Dermis microvascular lymphatic vessel endothelial cell (primary cell): ENCODE measurements at places on chromosomes 11 and 22. TPM values are rescaled to one million over a fixed set of nuclear protein-coding genes. Genes with fewer than 3 reads are reported as not detected.
A peak's percentile ranks its signal among the peaks of the same experiment; 100 is the strongest.

GRCh38 chr11:126547161-126547560, 191.7 kb downstream of the ST3GAL4 start:
- no peak for DNase-seq

DNA sequence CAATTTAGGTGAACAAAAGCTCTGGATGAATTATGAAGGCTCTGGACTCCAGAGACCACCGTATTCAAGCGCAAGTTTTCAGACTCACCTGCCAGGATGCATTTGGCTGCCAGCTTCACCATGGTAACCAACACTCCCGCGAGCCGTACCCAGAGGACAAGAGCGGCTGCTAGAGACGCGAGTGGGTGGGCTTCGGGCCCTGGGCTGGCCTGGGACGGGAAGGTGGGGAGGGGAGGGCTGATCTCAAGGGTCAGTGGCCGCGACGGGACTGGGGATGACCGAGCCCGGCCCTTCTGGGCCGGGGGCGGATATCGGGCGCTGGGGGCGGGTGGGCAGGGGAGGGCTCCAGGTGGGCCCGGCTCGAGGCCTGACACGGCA, 344 bp downstream of the IFT27 start:
- DNase-seq = peak; percentile 29

DNA sequence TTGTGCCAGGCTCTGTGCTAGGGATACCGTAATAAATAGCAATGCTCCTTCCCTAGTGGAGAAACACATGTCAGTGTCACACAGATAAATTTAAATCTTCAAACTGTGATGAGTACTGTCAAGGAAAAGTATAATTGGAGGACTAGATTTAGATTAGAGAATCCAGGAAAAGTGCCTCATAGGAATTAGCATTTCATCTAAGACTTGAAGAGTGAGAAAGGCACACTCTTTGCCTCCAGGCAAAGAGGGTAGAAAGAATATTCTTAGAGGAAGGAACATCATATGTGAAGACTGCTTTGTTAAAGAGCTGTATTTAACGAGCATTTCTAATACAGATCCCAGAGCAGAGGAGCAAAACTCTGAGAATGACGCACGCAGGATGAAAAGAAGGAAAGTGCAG, 30.9 kb downstream of the ART5 start:
- DNase-seq = no peak

DNA sequence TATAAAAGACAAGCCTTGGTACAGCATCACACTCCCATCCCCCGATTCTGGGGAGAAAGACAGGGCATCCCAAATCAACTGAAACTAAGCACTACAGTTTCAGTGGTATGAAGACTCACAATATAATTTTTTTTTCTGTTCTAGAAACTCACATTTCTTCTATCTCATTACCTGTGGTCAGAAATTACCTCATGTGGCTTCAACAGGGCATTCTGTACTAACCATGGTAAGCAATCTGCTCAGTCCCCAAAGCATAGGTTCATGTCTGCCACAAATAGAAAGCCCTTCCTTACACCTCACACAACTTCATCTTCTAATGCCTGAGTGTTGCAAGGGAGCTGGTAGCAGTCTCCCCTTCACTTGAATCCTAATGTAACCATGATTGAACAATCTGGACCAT, 147.4 kb upstream of the POU2AF2 start:
- DNase-seq = no peak

DNA sequence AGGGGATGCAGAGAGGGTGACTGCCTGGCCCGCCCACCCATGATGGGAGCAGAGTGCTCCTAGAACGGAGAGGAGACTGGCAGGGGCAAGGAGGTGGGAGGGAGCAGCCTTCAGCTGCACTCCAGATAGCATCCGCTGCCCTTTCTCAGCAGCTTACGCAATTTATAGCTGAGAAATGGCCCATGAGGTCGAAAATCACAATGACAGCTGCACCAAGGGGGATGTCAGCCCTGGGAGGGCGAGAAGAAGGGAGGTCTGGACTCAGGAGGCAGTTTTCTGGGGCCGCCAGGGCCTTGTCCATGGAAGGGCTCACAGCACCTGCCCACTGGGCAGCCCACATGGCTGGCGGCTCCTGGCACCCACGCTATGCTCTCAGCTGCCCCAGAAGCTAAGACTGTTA, 17.6 kb upstream of the MOB2 start:
- no peak for DNase-seq

GRCh38 chr11:57073128-57073527, 84.4 kb downstream of the OR5AK2 start:
- DNase-seq = peak; percentile 12

Gene CBLIF
- total RNA-seq = not detected in 2 replicates

Gene TPBGL
- total RNA-seq = under 0.01 and 0.13 TPM in 2 replicates

Gene CHCHD10
- 7.4 and 15.2 TPM in 2 replicates for total RNA-seq
